CD4-positive, alpha-beta T cell treated with Interleukin-4 for 4 hours (primary cell): ENCODE measurements at places on chromosomes 7 and 10.

DNA sequence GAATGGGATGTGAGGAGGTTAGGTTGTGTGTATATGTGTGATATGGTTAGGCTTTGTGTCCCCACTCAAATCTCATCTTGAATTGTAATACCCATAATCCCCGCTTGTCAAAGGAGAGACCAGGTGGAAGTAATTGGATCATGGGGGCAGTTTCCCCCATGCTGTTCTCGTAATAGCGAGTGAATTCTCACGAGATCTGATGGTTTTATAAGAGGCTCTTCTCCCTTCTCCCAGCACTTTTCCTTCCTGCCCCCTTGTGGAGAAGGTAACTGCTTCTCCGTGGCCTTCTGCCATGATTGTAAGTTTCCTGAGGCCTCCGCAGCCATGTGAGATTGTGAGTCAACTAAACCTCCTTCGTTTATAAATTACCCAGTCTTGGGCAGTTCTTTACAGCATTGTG lies 47.3 kb downstream of the NPVF start:
- no peak for DNase-seq

DNA sequence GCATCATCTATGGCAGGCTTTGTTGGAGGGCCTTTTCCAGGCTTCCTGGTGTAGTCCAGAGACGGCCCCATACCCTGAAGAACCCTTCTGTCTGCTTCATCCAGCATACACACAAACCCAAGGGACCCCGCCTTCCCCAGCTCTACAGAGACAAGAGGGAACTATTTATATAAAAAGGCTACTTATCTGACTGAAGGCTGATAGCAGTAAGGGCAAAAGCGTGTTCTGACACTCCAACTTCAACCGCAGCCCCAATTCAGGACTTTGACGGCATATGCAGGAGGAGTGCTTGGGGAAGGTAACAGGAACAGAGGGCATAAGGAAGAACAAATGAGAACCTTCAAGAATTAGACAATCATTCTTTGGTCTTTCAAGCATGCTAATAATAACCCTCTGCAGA lies 21.0 kb downstream of the GNA12 start:
- DNase-seq, result no peak

DNA sequence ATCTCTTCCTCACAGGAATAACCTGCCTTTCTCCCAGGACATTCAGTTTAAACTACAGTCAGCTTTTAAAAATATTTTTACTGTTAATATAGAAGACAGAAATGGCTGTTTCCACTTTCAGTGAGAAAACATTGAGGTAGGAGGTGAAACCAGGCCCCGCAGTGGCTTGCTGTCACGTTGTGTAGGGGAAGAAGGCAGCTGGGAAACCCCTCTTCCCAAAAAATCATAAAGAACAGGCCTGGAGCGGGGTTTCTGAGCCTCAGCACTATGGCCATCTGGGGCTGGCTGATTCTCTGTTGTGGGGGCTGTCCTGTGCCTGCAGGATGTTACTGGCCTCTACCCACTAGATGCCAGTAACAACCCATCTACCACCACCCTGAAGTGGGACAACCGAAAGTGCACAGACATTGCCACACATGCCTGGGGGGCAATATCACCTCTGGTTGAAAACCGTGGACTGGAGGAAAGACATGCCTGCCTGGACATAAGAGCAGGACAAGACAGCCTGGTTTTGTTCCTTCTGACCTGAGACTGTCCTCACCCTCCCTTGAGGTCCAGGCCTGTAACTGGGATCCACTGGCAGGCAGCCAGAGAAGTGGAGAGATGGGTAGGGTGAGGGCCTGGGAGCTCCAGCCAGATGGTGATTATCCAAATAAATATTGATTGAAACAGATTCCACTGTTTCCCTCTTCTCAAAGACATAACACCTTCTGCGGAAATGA lies 43.9 kb downstream of the KCNH2 start:
- no peak for DNase-seq

GRCh38 chr10:118027397-118027796 lies 19.3 kb downstream of the RAB11FIP2 start:
- DNase-seq, result no peak

DNA sequence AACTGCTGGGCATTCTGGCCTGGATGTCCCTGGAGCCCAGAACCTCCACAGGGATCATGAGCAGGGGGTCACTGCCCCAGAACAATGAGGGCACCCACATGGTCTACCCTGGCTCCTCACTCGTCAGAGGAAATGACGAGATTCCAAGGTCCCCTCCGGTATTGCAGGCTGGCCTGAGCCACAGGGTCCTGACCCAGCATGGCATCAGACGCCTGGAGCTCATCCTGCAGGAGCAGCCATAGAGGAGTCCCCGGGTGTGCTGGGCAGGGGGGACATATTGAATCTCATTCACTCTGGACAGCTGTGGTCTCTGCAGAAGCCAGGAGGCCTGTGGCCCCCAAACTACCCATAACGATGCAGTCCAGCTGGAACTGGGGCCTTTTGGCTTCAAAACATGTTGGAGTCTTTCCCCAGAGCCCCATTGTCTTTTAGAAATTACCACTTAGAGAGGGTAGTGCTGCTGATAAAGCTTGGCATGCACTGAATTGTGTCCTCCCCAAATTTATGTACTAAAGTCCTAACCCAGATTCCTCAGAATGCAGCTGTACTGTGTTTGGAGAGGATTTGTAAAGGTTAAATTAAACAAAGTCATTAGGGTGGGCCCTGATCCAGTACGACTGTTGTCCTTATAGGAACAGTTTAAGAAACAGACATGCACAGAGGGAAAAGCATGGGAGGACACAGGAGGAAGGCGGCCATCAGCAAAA lies 27.7 kb downstream of the ANXA8 start:
- DNase-seq, result no peak
